Left lobe of liver (tissue), 2 donors: ENCODE measurements at places on chromosomes 12 and 14.

- DNase-seq: no peak
Measured at GRCh38 chr12:30877105-30877875, 49.3 kb upstream of the TSPAN11 start.

DNA sequence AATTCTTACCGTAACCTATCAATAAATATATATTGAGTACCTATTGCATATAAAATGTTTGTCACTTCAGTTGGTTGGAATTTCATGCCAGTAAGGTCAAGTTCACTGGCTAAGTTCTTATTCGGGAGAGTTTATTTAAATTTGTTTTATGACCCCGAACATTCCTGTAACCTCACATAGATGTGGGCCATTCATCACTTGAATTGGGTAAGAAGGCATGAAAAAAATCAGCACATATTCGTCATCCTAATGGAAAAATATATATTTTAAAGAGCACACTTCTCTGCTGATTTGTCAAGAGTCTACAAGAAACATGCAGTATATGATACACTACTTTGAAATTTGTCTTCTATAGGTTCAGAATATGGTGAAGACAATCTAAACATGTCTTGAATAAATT lies 263.4 kb downstream of the CCDC91 start:
- no peak for DNase-seq

- DNase-seq: no peak
Measured at GRCh38 chr12:77788231-77789168, 42.2 kb upstream of the NAV3 start.

DNA sequence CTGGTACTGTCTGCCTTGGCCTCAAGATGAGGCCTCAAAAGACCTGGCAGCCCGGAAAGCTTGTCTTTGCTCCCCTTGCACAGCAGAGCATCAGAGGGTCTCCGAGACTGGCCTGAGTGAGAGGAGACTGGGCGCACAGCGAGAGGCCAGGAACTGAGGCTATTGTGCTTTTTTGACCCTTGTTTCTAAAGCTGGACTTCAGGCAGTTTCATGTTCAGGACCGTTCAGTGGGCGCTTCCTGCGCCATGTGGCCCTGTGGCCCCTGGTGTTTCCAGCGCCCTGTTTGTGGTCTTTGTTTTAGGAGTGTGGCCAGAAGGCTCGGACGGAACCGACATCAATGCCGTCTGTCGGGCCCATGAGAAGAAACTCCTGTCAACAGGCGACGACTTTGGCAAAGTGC lies 126.3 kb upstream of the EVL start:
- no peak for DNase-seq

- DNase-seq: no peak
Measured at GRCh38 chr12:24573621-24574020, 375.3 kb downstream of the BCAT1 start.

GRCh38 chr14:28001002-28001401 lies 765.6 kb upstream of the FOXG1 start:
- DNase-seq: no peak
